Esophagus squamous epithelium (tissue), 5 donors: ENCODE measurements at places on chromosomes 7 and 10.

DNA sequence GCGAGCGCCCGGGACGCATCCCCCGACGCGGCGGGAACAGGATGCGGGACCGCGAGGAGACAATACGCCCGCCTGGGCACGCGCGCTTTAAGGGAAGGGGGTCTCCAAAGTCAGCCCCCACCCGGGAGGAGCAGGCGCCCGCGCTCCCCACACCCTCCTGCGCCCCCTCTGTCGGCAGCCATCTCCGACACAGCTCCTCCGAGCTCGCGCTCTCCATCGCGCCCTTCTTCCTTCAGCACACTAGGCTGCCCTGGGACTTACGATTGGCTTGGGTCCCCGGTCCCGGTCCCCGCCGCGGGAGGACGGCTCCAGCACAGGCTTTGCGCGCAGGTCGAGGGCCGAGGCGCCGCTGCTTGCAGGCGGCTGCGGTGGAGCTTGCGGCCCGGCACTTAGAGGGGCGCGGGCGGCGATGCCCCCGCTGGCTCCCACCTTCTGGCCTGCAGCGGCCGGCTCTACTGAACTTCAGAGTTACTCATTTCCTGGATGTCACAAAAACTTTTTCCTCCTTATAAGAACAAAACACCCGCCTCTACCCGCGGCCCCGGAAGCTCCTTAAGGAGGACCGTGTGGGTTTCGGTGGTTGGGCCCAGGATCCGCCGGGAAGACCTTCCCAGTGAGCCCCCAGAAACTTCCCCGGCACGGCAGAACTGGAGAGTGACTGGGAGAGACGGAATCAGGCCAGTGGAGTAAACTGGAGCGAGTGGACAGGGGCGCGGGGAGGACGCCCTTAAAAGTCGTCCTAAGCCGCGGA, at the start of gene ITPRIP:
Gene ITPRIP (minus strand): TSS at position 481 of the 751 bp plus-strand sequence. CDS start 22,414 bp downstream, outside the sequence.
- DNase-seq, result peak; percentile 60

- no peak for DNase-seq
These were observed 306.8 kb downstream of the SDK1 start for GRCh38 chr7:3607847-3608246.

DNA sequence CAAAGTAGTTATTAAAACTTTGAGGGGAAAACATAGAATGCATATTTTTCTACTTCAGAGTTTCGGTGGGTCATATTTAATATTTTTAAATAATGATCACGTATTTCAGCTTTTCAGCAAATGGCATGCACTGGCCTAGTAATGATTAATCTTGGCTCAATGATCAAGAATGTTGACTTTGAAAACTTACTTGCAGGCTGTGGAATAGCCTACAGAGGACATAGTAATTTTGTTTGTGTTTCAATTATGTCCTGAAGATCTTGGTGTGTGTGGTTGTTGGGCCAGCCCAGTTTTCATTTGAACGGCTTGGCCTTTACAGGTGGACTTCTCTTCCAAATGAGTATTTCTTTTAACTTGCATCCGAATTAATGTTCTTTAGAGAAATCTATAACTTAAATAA, 35.1 kb downstream of the ADD3 start:
- DNase-seq, result no peak

GRCh38 chr7:77674878-77675277, 21.4 kb upstream of the RSBN1L start:
- no peak for DNase-seq

GRCh38 chr10:88045656-88046415, 182.4 kb downstream of the PTEN start:
- no peak for DNase-seq
